ENCODE measurements at places on chromosomes 12 and 14.

DNA sequence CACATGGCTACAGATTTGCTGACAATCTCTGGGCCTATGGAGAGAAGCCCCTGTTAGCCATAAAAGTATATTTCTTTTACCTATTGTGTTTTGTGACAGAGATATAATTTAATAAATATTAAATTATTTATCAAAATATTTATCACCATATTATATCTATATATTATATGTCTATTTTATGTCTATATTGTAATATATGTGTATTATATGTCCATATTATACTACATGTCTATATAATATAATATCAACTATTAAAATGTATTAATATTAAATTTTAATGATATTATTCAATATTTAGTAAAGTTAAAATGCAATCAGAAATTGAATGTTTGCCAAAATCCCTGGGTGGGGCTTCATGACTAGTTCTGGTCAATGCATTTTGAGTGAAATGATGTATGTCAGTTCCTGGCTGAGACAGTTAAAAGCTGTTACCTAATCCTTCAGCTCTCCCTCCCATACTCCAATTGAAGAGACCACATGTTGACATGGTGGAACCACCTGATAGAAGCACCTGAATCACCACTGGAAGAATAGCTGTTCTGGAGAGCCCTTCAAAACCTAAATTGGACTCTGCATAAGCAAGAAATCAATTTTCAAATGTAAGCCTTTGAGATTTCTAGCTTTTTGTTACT lies 357.3 kb upstream of the DDHD1 start:
- no peak for DNase-seq

DNA sequence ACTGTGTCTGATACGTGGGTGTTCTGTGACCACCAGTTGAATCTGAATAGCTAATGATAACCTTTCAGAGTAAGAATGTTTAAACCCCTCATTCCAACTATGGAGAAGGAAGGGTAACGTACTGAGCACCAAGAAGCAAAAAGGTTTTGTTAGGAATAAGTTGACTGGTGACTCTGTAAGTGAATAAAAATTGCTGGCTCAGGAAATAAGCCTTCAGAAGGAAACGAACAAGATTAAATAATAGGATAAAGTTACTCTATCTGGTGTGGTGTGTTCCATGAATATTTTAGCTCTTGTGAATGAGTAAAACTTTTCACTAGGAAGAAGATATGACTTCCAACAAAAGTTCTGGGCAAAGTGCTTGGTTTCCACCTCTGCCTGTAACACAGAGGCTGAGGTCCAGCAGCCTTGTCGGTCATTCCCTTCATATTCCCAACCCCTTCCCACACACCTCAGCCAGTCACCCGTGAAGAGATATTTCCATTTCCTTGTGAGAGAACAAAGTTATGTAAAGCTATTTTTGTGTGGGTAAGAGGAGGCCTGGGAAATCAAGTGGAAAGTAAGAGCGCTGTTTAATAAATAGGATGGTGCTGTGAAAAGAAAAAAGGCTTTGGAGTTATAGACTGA lies 47.1 kb downstream of the ARF6 start:
- DNase-seq, result no peak

- no peak for DNase-seq
These were observed 46.3 kb upstream of the BCL11B start for GRCh38 chr14:99318091-99318958.

DNA sequence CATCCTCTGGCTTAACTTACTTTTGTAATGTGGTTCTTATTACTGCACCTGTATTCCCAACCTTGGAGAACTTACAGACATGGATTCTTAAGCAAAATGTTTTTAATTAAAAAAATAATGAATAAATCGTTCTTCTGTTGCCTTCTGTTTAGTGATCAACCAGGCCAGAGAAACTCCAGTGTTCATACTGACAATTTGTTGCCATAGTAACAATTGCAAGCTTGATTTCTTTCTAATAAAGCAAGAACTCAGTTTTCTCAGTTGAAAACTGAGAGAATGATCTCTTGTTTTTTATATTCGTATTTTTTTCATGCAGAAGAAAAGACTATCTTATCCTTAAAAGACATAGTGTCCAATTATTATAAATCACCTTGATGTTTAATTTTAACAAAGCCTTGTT lies 106.5 kb upstream of the LMNTD1 start:
- DNase-seq, result no peak

- peak; percentile 62 for DNase-seq
These were observed 50.0 kb downstream of the KDM2B start for GRCh38 chr12:121530600-121531355.
